CD4-positive, alpha-beta memory T cell (primary cell): ENCODE measurements at places on chromosomes 1 and 21.
A peak's percentile ranks its signal among the peaks of the same experiment; 100 is the strongest.

DNA sequence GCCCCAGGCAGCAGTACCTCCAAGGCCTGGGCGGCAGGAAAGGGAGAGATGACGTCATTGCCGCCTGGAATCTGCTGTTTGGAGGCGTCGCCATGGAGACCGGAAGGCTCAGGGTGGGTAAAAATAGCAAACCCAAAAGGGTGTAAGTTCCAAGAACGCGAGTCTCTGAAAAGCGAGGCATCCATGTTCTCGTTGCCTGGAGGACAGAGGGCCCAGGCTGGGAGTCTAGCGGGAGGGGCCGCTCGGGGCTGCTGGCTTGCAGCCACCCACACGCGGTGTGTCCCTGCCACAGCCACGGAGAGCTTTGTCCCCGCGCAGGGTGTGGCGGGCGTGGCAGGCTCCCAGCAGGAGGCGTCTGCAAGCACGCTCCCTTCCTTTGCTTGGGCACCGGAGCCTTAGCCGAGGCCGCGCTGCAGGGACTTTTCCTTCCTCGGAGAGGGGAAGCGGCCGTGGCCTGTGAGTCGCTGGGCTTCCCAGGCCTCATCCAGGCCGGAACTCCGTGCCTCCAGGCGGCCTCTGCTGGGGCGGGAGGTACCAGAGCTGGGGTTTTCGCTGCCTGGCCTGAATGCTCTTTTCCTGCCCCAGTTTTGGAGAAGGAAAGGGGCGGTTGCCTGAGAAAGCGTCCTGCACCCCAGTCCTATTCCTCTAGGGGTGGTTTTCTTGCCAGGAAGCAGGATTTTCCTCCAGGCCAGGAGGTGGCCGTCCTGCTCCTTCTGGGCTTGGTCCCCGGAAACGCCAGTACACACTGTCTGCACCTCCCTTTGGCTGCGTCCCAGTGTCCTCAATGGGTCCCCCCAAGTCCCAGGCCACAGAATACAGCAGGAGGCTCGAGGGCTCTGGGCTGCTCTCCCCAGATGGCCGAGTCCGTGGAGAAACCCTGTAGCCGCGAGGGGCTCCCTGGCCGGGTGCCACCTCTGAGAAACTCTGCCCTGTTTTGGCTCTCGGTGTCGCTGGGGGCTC, 15.3 kb upstream of the SKI start:
- peak; percentile 58 for DNase-seq

- no peak for DNase-seq
Measured at GRCh38 chr1:192382758-192383157, 66.0 kb downstream of the RGS21 start.

DNA sequence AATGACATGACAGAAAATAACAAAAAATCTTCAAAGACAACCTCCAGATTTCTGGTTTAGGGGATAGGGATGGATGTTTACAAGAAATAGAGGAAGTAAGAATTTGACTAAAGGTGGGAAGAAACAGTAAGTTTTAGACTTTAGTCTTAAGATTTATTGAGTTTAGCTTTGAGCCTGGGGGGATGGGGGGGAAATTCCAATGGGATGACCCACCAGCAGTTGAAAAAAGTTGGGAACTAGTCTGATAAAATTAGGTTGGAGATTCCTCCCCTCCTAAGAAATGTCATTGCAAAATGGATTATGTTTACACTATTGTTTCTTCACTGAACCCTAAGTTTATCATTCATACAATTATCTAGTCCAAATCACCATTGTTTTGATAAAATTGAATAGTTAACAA, 28.4 kb downstream of the WDR26 start:
- no peak for DNase-seq

DNA sequence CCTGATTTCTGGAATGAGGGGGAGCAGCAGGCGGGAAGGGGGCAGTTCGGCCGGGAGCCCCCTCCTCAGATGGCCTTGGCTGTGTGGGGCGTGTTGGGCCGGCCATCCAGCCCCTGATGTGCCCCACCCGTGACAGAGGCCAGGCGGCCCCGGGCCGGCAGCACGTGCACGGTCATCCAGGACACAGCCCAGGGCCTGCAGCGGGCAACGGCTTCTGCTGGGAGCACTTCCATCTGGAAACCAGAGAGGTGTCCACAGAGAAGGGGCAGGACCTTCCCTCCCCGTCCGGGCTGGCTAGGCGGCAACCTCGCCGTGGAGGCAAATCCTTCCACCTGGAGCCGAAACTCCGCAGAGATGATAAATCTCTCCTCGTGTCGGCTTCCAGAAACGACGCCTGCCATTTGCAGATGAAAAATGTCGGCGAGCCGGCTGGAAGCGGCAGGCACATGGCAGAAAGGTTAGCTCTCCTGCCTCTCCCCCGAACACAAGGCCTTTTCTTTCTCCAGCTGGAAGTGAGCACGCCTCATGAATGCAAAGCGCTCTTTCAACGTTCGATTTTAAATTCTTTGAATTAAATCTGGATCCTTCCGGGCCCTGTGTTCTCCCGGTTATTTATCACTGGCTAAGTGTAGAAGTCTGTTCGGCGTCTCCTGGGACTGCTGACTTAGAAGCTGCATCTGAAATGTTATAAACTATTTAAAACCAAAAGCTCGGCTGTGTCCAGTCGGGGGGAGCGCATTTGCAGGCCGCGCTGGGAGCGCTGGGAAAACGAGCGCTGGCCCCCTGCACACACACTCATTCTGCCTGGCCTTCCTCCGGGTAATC, 9.4 kb upstream of the ACTRT2 start:
- no peak for DNase-seq

- no peak for DNase-seq
Measured at GRCh38 chr21:37699024-37699775, 217.1 kb downstream of the KCNJ6 start.

GRCh38 chr1:161549652-161550051, at the start of gene FCGR3A:
Gene FCGR3A (minus strand): TSS chr1:161549818. CDS start chr1:161549736, 82 bp downstream.
- DNase-seq = no peak

DNA sequence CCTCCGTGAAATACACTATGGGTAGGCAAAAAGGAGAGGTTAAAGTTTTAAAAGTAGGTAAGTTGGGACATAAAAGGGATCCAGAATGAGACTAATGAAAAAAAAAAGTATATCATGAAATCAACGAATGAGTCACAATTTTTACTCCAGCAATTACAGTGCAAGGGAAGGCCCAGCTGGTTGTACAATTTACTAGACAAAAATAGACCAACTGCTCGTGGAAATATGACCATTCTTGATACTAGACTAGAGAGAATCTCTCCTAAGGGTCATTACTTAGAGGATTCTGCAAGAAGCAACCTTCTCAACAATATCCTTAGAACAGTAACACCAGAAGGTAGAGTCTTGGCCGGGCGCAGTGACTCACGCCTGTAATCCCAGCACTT, 55.1 kb upstream of the EFHD2 start:
- no peak for DNase-seq

DNA sequence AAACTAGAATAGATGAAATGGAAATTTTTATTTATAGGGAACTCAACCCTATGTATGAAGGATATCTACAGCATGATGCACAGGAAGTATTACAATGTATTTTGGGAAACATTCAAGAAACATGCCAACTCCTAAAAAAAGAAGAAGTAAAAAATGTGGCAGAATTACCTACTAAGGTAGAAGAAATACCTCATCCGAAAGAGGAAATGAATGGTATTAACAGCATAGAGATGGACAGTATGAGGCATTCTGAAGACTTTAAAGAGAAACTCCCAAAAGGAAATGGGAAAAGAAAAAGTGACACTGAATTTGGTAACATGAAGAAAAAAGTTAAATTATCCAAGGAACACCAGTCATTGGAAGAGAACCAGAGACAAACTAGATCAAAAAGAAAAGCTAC, 7.9 kb downstream of the USP1 start:
- DNase-seq = no peak

- DNase-seq = no peak
Measured at GRCh38 chr1:2936559-2937515, 84.4 kb upstream of the ACTRT2 start.

- DNase-seq = peak; percentile 70
Measured at GRCh38 chr1:975896-976683, 5.8 kb downstream of the PERM1 start.

DNA sequence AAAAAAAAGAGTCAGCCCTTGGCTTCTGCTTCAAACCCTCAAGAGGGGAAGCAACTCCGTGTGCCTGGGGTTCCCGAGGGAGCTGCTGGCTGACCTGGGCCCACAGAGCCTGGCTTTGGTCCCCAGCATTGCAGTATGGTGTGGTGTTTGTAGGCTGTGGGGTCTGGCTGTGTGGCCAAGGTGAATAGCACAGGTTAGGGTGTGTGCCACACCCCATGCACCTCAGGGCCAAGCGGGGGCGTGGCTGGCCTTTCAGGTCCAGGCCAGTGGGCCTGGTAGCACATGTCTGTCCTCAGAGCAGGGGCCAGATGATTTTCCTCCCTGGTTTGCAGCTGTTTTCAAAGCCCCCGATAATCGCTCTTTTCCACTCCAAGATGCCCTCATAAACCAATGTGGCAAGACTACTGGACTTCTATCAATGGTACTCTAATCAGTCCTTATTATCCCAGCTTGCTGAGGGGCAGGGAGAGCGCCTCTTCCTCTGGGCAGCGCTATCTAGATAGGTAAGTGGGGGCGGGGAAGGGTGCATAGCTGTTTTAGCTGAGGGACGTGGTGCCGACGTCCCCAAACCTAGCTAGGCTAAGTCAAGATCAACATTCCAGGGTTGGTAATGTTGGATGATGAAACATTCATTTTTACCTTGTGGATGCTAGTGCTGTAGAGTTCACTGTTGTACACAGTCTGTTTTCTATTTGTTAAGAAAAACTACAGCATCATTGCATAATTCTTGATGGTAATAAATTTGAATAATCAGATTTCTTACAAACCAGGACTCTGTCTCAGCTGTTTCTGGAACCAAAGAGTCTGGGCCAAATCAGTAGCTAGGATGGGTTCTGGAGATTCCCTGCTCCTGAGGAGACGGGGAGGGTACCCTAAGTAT, 26.8 kb upstream of the KDM4A start:
- no peak for DNase-seq

- DNase-seq = no peak
Measured at GRCh38 chr1:2032737-2033136, 13.6 kb downstream of the GABRD start.

- no peak for DNase-seq
Measured at GRCh38 chr1:1024149-1024770, 4.3 kb downstream of the AGRN start.

DNA sequence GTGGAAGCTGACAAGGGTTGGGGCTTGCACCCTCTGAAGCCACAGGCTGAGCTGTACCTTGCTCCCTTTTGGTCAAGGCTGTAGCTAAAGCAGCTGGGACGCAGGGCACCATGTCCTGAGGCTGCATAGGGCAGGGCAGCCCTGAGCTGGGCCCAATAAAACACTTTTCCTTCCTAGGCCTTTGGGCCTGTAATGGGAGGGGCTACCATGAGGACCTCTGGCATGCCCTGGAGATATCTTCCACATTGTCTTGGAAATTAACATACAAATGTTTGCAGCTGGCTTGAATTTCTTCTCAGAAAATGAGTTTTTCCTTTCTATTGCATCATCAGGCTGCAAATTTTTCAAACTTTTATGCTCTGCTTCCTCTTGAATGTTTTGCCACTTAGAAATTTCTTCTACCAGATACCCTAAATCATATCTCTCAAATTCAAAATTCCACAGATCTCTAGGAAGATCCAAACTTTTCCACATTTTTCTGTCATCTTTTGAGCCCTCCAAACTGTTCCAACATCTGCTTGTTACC, 32.9 kb upstream of the TTLL7 start:
- no peak for DNase-seq

DNA sequence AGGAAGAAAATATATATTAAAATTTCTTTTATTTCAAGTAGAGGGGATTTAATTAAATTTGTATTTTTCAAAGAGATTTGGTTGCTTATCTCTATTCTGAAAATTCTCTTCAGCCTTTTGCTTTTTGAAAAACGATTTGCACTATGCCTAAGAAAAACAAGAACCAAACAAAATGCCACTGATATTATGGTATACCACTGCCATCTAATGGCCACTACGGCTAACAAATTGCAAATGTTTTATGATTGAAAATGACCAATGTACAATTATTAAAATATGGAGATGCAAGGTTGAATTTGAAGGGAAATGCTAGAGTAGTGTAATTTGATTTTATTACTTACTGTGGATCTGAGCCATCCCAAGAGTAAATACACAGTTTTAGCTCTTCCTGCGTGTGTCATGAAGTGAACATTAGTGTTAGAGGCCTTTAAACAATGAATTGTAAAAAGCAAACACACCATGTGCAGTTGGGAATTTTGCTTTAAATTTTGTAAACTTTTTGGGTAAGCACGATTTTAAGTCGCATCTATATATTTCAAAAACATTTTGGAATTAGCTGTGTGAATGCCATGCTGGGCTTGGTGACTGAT, 137.4 kb upstream of the USP25 start:
- DNase-seq = peak; percentile 25

- DNase-seq = no peak
Measured at GRCh38 chr1:35264871-35265270, 3.6 kb upstream of the ZMYM4 start.
